ENCODE measurements at places on chromosomes 7 and 10. TPM values are rescaled to one million over a fixed set of nuclear protein-coding genes. Genes with fewer than 3 reads are reported as not detected.

C10orf53 gene
- not detected for polyA plus RNA-seq

RINT1 gene
- polyA plus RNA-seq = 5.0 TPM

- DNase-seq = no peak
Measured at GRCh38 chr7:117424090-117424829, 3.0 kb downstream of the ASZ1 start.

- no peak for DNase-seq
Measured at GRCh38 chr10:95267251-95267650, 23.6 kb downstream of the PDLIM1 start.

DNA sequence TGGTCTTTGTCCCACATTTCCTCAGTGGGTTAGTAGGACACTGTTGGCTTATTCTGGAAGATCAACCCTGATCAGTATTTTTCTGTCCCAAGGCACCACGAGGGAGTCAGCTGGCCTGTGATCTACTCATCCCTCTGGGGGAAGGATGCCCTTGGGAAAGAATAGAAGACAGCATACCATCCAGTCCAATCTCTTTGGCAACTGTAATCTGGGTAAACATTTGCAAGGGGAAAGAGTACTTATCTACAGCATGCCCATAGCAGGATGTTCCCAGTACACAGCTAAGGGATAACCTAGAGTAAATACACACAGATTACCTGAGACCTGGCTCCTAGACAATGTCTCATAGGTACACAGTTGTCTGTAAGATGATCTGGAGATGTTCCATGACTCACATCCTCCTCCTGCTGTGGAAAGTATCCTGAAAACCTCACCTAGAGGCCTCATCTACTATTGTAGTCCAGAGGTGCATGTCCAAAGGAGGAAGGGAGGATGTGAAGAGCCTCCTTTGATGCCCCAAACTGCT lies 134.3 kb upstream of the VWC2 start:
- no peak for DNase-seq

GRCh38 chr7:117780832-117781231 lies 92.4 kb downstream of the CTTNBP2 start:
- DNase-seq = no peak

Measured in H1 (cell line).